ENCODE measurements at places on chromosomes 16 and 17.
A peak's percentile ranks its signal among the peaks of the same experiment; 100 is the strongest.

GRCh38 chr17:4438162-4438944, 4.6 kb downstream of the SPNS3 start:
- no peak for DNase-seq

- DNase-seq = no peak
These were observed 22.7 kb upstream of the PPM1D start for GRCh38 chr17:60577147-60577915.

- no peak for DNase-seq
These were observed 57.0 kb upstream of the INTS2 start for GRCh38 chr17:61984821-61985220.

GRCh38 chr16:78289844-78290277, 190.4 kb downstream of the WWOX start:
- DNase-seq = no peak

- peak; percentile 35 for DNase-seq
These were observed 196.1 kb downstream of the GSG1L start for GRCh38 chr16:27867122-27868110.

GRCh38 chr16:72794986-72795385, 252.9 kb downstream of the ZFHX3 start:
- no peak for DNase-seq

DNA sequence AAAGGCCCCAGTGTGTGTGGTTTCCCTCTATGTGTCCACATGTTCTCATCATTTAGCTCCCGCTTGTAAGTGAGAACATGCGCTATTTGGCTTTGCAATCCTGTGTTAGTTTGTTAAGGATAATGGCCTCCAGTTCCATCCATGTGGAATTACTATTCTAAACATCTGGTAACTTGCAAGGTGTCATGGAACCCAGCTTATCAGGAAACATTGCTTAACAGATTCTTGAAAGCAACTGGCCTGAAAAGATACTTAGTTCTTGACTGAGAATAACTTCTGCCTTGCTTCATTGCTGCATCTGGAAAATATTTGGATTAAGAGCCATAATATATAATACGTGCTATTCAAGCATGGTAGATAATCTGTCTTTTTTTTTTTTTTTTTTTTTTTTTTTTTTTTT, 27.8 kb downstream of the PAFAH1B1 start:
- DNase-seq = no peak

- DNase-seq = no peak
These were observed 12.0 kb upstream of the CLUH start for GRCh38 chr17:2723505-2723996.

- no peak for DNase-seq
These were observed 31.9 kb downstream of the MSI2 start for GRCh38 chr17:57288040-57288772.

DNA sequence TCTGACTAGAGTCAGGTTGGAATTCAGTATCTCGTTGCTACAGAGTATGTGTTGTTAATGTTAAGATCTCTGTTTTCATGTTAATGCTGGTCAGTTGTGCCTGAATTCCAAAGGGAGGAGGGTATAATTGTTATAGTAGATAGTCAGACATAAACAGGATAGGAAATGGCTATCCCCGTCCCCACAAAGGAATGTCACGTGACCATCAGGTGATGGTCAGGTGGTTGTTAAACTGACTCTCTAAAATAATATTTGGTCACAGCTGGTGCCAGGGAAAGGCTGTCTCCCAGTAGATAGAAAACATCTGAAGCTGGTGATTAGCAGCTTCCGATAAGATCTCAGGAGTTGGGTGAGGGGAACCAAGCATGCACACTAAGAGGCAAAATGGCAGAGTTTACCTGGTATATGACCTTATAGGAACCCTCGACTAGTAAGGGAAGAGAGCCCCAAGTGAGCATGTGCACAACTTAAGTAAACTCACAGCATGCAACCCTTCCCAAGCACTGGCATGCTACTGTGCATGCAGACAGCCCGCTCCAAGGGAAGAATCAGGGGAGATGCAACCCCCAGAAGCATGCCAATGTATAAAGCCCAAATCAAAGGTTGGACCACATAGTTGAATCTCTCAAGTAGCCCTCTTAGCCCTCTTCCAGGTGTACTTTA, 27.4 kb upstream of the SLC6A2 start:
- no peak for DNase-seq

GRCh38 chr17:79023886-79024771, at the start of gene C1QTNF1:
TSS of gene C1QTNF1 (plus strand) at chr17:79024169. CDS start at chr17:79043969, 19,800 bp downstream.
- DNase-seq = no peak

DNA sequence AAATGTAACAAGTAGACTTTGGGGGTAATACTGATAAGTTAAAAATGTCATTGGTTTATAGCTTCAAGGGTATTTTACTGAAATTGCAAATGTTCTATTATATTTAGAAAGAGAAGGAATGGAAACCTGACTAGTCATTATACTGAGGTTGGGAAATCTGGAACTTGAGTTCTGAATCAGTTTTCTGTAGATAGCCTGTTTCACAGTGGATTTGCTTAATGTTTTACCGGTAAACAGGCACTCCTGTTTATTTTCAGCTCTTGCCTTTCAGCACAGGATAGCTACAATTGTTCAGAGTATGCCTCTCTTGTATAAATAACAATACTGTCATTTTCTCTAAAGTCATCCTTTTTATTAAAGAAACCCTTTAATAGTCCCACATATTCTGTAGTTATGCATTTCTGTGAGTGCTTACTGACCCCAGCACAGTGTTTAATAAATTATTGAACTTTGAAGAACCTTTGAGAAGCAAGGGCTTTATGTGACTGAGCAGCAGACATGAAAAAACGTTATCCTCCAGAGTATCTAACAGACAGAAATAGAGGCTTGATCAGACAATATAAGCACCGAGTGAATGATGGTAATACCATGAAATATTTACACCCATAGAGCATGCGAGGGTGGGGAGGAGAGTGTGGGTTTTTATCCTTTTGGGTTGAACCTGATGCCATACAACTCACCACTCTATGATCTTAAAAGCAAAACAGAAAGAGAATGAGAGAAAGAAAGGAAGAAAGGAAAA, 58.2 kb downstream of the FTO start:
- DNase-seq = no peak

GRCh38 chr16:3650631-3651265, 3.7 kb upstream of the DNASE1 start:
- DNase-seq = no peak

- DNase-seq = no peak
These were observed 815 bp downstream of the ATAD5 start for GRCh38 chr17:30832438-30833124.

- DNase-seq = no peak
These were observed 68.0 kb upstream of the CBX4 start for GRCh38 chr17:79907217-79907715.

GRCh38 chr16:64846966-64847365, 274.9 kb downstream of the CDH11 start:
- no peak for DNase-seq

- no peak for DNase-seq
These were observed 78.9 kb upstream of the PLCG2 start for GRCh38 chr16:81700071-81700779.

- DNase-seq = no peak
These were observed 133.4 kb downstream of the GRIN2A start for GRCh38 chr16:10048850-10049249.

DNA sequence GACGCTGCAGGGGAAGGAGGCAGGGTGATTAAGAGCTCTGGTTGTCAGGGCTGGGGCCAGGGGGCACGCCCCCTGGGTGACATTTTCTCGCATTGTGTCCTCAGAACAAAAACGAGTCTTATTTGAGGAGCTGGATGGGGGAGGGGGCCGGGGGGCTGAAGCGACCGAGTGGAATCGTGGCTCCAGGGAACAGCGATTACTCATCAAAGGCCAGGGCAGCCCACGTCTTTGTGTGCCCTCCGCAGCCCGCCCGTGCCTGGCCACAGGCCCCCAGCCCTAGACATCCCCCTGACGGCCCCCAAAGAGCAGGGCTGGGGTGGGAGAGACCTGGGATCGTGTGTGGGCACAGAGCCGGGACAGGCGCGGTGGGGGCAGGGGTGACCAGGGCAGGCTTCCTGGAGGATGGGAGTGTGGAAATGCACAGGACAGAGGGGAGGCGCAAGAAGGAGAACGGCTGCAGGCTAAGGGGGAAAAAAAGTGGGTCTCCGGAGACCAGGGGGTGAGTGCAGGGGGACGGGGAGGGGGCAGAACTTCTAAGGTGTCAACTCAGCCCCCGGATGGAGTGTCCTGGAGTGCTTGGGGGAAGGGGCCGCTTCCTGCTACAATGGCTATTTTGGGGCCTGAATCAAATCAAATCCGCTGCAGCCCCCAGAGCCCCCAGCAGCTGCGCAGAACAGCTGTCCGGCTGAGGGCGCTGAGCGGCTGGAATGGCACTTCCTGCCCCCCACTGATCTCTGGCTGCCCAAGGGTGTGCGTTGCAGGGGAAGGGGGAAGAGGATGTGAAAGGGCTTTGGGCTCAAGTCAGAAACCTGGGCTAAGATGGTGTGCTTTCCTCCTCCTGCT, 24.0 kb upstream of the PHB1 start:
- DNase-seq = no peak

GRCh38 chr17:11925262-11926021, 71.8 kb downstream of the ZNF18 start:
- no peak for DNase-seq

DNA sequence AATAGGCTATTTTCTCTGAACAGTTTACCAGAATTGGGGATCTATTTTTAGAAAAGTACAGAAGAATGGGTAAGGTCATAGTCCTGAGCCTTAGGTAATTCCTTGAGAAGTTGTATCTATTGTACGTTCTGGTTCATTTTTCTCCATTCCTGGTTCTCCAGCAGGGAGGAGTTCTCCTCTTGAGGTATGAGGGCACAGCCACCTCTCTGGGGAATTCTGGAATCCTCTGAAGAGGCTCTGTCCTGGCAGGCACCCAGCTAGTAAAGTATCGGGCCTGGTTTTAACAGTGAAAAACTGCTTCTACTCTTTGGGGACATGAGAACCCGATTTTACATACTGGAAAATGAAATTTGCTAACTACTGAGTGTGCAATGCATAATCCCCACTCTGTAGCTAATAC, 19.6 kb upstream of the PMFBP1 start:
- DNase-seq = peak; percentile 39

GRCh38 chr16:70250748-70251628, 752 bp downstream of the EXOSC6 start:
- no peak for DNase-seq

- DNase-seq = no peak
These were observed 10.0 kb downstream of the ZACN start for GRCh38 chr17:76088868-76089576.

- no peak for DNase-seq
These were observed 40.9 kb upstream of the C16orf78 start for GRCh38 chr16:49332589-49333258.

DNA sequence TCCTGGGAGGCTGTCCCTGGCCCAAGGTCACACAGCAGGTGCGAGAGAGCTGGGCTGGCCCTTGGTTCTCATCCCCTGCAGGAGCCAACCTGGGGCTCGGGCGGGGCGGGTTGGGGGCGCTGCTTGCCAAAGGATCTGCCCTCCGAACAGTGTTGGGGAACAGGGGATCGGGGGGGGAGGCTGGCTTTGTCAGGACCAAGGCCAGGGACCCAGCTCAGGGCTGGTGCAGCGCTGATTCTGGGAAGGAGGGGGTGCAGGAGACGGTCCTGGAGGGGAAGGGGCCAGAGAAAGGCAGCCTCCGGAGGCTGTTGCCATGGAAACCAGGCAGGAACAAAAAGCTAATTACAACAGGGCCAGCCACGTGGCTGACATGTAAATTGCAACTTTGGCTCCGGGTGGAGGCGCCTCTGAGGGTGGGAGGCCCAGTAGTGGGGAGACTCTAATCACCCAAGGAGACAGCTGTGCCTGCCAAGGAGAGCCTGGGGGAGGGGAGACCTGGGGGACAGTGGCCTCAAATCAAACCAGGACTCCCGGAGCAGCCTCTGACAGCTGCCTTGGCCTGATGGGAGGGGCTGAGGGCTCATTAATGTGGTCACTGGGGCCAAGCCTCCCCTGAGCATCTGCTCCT, 1.3 kb downstream of the TUBB3 start:
- peak; percentile 42 for DNase-seq

DNA sequence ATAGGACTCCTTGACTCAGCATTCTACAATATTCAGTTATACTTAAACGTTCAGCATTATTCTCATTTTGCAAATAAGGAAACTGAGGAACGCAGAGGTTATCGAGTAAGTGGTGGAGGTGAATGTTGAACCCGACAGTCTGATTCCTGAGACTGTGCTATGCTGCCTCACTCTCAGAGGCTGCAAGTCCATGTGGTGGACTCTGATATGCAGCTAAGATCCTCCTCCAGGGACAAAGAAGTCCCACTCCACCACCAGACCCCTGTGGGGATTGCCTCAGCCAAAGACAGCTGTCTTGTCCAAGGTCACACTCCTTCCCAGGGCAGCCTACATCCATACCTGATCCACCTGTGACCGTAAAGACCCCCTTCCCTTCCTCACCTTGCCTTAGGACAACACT, 37.5 kb downstream of the ACSM2B start:
- DNase-seq = no peak

DNA sequence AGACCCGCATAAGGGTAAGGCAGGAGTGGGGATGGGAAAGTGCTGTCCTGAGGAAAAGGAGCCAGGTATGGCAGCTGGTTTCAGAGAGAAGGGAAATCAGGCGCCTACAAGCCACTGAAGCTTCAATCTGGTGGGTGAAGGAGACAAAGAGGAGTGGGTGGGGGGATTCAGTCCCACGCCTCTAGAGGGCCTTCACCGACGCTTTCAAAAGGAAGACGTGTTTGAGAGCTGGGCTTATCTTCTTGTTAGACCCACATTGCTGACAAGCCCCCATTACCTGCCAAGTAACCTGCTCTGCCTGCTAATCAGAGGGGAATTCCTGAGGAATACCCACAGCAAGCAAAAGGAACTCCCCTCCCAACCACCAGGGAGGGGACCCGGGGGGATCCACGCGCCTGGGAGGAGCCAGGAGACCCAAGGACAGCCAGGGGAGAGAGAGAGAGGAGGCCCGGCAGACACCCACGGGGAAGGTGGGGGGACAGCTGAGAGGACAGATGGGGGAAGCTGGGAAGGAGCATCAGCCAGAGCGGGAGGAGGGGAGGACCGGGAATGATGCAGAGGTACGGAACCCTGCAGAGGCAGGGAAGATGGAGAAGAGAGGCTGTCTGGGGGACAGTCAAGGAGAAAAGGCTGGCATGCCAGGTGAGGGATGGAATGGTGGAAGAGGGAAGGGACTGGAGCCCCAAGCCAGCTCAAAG, 1.0 kb downstream of the MTMR4 start:
- DNase-seq = no peak

DNA sequence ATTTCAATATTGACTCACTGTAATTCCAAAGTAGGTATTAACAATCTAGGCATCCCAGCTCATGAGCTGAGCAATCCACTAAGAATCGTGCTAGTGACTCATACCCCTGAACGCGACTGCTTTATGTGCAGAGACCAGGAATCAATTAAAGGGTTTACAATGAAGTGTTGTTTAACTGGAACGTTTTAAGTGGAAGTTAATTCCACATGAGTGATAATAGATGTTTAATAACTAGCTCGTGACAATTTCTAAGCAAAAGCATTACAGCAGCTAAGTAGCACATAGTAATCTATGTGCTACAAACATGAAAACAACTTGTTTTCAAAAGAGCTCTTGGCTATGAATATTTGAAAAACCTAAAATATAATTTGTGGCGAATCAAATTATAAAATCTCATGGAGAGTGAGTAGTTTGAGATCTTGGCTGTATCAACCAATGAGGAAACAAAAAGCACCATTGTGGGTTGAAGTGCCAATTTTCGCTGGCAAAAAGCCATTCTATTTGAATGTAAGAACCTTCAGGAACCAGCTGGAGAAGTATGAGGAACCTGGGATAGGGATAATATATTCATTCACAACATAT, 9.4 kb downstream of the GJC1 start:
- peak; percentile 89 for DNase-seq

GRCh38 chr17:78138204-78139060, 7.8 kb upstream of the C17orf99 start:
- no peak for DNase-seq

GRCh38 chr17:17808706-17809432, 27.9 kb downstream of the SREBF1 start:
- DNase-seq = no peak
